ENCODE measurements at places on chromosomes 2 and 18.

DNA sequence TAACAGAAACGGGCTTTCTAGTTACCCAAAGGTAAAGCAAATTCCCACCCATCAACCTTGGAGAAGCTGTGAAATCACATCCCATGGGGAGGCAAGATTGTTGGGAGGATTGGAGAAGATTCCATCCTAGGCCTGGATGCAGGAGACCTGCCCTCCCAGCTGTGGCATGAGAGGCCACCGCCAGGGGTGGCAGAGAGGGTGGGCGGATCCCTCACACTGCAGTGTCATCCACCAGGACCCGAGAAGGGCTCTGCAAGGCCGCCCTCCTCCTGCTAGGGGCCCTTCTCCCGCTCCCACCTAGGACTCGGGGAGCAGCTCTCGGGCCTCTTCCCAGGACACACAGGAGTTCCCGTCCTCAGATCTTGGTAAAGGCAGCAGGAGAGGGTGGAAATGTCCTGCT lies 15.5 kb upstream of the ATG16L1 start:
- DNase-seq = no peak

DNA sequence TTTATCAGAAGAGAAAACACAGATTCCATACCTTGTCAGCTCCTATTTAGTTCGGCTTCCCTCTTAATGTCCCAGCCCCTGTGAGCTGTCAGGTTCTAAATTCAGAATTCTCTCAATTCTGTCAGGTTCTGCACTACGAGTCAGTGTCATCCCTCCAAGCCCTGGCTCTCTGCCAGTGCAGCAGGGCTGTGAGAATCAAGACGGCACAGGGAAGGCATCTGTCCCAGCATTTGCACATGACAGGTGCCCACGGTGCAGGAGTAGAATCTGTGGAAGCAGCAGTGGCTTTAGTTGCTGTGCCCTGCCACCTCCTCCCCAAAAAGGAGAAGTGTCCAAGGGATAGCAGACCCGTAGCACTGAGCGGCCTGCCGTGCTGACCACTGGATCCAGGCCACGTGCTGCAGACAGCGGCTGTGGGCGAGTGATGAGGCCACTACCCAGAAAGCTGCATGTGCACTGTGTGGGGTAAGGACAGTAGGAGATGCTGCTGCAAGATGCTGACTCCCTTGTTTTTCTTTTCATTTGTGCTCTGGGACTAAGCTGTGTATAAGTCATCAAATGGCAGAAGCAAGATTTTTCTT lies 12.8 kb downstream of the RBFA start:
- DNase-seq = no peak

- DNase-seq = no peak
These were observed 369.7 kb upstream of the TRIB2 start for GRCh38 chr2:12347066-12347493.

GRCh38 chr2:43454791-43455190 lies 141.0 kb downstream of the THADA start:
- no peak for DNase-seq

GRCh38 chr18:48798334-48799245 lies 152.2 kb downstream of the SMAD7 start:
- no peak for DNase-seq

Data from T-helper 9 cell (primary cell).